ENCODE measurements at places on chromosomes 1 and 21.

- DNase-seq: no peak
These were observed 211.0 kb upstream of the RAB4A start for GRCh38 chr1:229059671-229060539.

- DNase-seq: no peak
These were observed 205.7 kb upstream of the PTBP2 start for GRCh38 chr1:96515925-96516324.

DNA sequence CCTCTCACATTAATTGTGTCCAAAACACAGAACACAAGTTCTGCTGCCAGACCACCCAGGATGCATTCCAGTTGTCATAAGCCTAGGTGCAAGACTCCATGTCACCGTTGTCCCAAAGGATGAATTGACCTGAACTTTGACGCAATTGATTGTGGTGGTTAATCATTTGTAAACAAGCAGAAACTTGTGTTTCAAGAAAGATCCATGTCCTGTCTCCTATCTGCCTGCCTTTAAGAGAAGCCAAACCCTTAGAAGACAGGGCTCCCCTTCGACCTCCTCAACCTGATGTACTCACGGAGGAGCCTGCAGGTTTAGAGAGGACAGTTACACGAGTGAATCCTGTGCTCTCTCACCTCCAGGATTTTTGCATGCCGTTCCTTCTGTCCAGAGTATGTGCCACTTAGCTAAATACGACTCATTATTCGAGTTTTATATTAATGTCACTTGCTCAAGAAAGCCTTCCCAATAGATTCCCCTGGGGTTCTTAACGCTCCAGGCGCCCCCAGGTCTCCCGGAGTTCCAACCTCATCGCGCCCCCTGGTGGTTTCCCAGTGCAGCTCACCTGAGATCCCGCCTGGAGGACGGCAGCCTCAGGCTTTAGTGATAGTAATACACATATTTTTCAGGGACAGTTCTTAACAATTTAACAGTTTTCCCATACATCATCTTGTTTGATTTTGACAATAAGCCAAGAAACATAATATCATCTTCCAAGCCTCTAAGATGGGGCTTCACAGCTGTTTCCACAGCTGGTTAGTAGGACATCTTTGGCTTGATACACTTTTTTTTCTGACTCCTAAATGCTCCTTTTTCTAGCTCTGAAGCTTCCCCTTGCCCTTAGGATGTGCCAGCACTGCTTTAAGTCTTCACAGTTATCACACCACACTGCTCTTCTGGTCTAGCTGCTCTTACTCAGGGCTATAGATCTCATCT lies 2.4 kb upstream of the C8B start:
- no peak for DNase-seq

DNA sequence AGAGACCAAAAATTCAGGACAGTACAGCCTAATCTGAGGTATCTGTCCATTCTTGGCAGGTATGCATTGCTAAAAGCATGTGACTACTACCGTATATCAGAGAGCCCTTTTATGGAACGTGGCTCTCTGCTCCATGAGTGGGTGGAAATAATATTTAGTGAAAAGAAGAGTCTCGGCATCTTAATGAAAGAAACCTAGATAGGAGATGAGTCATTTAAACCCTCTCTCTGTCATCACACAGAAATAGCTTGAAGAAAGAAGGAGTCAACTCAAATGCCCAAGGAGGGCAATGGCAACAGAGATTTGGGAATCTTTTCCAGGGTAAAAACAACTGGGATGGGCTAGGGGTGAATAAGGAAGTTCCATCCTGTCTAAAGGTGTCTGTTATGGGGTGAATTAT lies 528.2 kb downstream of the SMYD3 start:
- no peak for DNase-seq

- DNase-seq: no peak
These were observed 22.9 kb downstream of the ADAM30 start for GRCh38 chr1:119873135-119874015.

DNA sequence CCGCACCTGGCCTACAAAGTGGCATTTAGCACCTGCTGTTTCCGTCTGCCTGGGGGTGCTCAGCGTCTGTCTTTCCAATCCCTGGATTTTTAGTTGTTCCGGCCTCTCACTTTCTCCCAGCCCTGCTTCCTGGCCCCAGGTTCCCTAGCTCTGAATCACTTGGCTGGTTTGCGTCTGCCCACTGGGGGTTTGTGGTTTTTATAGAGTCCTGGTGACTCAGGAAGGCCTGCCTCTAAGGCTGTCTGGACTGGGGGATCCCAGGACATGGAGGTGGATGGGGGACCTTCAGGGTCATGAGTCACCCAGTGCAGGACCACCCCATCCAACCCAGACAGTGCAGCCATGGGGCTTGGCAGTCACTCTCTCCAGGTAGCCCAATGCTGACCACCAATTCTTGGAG lies 53.5 kb downstream of the MRPL37 start:
- DNase-seq: peak; percentile 34

- no peak for DNase-seq
These were observed 3.9 kb upstream of the TP53BP2 start for GRCh38 chr1:223849352-223850254.

DNA sequence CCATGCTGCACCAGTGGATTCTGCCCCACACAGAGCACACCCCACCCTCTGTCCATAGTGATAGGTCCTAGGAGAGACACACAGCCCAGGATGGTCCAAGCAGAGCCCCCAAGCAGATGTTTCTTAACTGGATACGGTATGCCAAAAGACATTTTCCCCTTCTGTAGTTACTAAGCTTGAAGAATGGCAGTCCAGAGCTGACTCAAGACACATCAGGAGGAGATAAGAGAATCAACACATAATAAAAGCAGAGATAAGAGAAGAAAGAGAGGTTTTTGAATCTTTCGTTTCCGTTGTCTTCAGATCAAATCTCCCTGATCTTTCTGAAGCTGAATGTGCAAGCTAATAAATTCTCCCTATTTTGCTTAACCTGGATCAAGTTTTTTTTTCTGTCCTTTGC lies 21.8 kb upstream of the CASQ2 start:
- DNase-seq: no peak

Measured in NCI-H2081 (cell line).